ENCODE measurements at places on chromosomes 6 and 20.

DNA sequence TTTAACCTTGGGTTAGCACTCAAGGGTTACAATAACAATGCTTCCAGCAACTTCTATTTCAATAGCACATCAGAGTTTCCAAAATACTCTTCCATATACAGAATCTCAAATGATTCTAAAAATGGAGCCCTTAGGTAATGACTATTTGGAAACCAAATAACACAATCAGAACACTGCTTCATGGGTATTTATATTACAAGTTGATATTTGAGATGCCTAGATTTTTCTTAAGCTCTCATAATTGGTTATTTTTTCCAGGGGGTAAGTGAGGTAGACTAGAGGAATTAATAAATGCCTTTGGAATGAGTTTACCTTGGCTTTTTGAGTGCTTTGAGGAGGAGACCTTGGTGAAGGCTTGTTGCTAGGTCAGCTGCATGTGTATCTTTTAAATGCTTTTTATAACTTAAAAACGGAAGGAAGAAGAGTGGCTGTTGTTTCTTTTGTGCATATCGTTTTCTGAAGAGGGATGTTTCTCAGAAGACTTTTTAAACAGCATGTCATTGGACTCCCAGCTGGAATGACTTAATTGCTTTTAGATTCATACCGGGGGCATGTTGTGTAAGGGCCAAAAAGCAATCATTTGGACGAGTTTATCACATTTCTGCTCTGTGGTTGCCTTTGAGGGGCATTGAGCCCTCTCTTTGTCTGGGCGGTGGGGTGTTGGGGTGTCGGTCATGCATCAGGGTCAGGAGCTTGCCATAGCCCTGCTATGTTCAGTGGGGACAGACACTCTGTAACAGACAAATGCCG, 186.0 kb downstream of the DTNBP1 start:
- no peak for DNase-seq

DNA sequence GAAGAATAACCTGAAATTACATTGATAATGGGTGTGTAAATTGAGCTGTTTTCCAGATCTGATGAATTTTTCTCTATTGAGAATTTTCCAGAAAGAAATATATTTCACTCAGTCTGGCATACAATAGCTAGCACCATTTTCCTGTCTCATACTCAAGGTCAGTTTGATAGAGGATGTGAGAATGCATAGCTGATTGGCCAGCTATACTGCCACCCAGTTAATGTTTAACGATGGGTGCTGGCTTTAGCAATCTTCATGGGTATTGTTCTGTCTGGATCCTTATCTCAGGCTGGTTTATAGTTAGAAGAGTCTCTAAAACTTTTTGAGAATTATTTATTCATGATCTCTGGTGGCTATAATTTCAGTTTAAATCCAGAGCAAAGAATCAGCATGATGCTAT, 147.4 kb downstream of the HDGFL1 start:
- no peak for DNase-seq

DNA sequence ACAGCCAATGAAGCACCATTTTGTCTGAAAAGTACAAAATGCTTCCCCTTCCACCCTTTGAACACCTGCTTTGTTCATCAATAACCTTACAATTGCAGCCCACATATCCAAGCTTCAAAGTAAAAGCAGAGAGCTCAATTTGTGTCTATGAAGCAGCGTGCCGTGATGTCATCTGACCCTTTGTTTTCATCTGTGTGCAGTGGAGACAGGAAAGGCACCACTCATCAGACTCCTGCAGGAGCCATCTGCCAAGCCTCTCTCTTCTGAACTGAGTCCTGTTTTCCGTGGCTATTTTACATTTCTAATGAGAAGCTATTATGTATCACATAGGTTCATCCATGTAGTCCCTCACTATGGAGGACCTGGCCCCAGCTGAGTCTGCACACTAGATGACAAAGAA, 7.5 kb upstream of the LY86 start:
- no peak for DNase-seq

DNA sequence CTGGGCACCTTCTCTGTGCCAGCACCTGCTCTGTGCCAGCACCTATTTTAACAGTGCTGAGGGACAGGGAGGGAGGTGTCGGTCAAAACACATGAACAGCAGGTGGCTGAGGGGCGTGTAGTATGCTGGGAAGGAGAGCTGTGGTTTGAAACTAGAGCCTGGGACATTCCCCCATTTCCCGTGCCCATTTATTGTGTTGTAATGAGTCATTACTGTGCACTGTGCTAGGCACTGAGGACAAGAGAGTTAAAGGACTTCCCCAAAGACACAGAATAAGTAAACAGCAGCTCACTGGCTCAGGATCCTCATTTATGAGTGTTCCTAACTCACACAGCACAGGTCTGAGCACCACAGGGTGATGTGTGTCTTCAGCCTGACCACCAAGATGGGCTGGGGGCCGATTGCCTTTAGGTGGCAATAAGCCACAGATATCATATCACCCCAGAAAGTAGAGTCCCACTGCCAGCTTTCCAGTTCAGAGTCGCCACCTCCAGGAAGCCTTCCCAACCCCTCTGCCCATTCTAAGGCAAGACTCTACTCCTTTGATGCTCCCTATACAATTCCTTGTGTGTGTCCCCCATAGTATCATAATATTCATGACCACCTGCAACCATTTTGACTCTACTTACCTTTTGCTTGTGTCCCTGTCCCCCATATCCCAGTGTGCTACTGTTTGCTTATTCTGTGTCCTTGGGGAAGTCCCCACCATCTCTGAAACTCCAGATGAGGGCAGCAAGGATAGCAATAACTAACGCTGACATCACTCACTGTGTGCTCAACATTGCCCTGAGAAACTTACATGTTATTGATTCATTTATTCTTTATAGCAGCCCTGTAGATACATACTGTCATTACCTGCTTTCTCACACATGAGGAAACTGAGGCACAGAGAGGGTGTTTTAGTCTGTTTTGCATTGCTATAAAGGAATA, 87.3 kb downstream of the TOX2 start:
- no peak for DNase-seq

DNA sequence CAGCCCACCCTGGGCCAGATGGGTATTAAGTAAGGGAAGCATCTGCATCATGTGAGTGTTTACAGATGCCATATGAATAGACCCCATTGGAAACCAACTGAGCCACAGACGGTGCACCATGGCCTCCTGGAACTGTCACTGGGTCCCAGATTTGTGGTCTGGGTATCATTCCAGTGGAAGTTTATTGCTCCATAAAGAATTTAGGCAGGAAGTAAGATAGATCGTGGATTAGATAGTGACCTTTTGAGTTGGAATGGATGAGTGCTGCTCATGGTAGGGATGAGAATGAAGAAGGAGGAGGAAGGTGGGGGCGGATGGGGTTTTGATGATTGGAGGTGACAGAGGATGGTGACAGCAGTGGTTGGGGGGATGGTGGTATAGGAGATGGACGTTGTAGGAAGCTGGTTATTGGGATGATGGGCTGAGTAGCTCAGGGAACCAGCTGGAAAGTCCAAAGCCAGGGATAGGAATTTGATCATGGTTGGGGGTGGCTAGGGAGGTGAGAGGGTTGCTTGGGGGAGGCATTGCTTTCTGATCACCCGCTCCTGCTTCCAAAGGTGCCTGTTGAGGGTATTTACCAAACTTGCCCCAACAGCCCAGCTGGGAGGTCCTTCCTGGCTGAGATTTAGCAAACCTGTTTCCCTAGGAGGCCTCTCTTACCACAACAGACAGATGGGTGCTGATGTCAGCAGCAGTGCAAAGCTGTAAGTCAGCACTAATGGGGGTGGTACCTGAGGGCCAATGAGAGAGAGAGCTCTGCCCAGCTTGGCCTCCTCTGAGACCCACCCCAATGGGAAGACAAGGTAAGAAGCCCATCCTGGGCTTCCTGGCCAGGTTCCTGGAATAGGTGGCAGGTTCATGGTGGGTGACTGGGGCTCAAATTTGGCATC, 78.0 kb downstream of the VEGFA start:
- no peak for DNase-seq

DNA sequence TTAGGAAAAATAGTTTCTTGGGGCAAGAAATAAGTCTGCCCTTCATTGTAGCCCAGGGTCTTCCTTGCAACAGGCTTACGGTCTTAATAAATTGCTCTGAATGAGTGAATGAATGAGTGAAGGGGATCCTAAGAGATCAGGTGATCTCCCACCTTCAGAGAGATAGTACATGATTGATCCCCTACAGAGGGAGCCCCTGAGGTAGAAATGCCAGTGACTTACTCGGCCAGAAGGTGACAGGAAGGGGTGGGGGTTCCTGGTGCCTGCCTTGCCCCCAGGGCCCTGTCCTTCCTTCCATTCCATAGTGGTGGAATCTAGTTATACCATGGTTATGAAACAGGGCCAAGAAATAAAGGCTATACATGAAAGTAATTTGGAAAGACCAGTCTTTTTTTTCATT, 215.3 kb upstream of the SSTR4 start:
- no peak for DNase-seq

GRCh38 chr6:157215717-157216116, 107.6 kb downstream of the TMEM242 start:
- no peak for DNase-seq

DNA sequence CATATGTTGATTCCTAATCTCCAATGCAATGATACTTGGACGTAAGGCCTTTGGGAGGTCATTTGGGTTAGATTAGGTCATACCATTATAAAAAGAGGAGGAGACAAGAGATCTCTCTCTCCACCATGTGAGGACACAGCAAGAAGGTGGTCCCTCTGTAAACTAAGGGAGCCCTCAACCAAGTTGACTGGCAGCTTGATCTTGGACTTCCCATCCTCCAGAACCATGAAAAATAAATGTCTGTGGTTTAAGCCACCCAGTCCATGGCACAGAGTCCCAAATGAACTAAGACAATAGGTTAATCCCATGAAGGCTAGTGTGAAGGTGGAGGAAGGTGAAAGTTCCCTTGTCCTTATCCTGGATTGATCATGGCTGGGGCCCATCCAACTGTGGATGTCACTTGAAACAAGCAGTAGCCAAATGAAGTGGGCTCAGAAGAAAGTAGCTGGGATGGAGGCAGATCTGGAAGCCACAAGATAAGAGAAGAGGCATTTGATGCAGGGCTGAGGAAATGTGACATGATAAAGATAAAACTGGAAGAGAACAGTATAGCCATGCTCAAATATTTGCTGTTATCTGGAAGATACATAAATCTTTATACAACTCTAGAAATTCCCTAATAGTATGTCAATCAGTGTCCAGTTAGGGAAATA, 99.9 kb downstream of the BANF2 start:
- no peak for DNase-seq

GRCh38 chr6:3305216-3305565, 46.4 kb downstream of the PSMG4 start:
- no peak for DNase-seq

GRCh38 chr20:13670160-13670559, 31.4 kb upstream of the TASP1 start:
- DNase-seq = no peak

- no peak for DNase-seq
Observed at GRCh38 chr6:105432797-105433196, 29.9 kb upstream of the PREP start.

GRCh38 chr20:59933296-59933848, at the start of gene SYCP2:
Gene SYCP2 (minus strand): TSS chr20:59933637. CDS start chr20:59922413, 11,224 bp downstream.
- DNase-seq = no peak

GRCh38 chr6:142648036-142648451, 296.9 kb downstream of the HIVEP2 start:
- no peak for DNase-seq

DNA sequence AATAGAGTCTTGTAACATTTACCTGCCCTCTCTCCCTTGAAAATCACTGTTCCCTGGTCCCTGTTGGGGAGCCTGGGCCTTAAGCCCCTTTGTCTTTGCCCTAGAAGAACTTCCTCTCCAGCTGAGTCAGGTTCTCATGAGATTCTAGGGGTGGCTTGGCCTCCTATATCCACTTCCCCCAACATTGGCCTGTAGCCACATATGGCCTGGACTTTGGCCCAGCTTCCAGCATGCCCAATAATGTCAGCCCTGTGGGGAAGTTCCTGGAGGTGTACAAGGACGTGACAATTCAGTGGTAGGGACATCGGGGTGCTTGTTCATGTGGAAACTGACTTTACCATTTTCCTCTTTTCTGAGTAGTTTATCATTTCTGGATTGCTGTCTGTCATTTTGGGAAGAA, 17.2 kb upstream of the MAS1L start:
- DNase-seq = no peak

- DNase-seq = no peak
Observed at GRCh38 chr6:20237677-20238460, 25.6 kb upstream of the MBOAT1 start.

GRCh38 chr20:31984981-31985471, 17.1 kb downstream of the XKR7 start:
- DNase-seq = no peak

- no peak for DNase-seq
Observed at GRCh38 chr6:41343641-41344187, 8.3 kb downstream of the NCR2 start.

GRCh38 chr6:137740091-137740755, 126.8 kb upstream of the TNFAIP3 start:
- DNase-seq = no peak

DNA sequence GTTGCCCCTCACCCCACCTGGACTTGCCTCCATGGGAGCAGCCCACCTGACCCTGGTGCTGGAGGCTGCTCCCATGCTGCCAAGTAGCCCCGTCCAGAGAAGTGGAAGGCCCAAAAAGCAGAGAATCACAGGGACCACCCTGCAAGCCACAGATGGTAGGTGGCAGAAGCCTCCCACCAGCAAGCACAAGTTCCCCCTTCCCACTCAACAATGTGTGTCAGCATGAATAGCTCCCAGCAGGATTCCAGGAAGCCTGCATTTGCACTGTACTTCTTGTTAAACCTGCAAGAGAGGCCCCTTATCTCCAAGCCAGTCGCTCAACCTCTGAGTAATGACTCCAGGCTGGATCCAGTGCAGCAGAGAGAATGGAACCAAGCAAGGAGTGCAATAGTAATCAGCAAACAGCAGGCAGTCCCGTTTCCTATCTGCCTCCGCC, 180.8 kb upstream of the CST7 start:
- no peak for DNase-seq

- DNase-seq = no peak
Observed at GRCh38 chr6:54192993-54193392, 81.8 kb downstream of the MLIP start.

GRCh38 chr6:157518397-157519250, 137.6 kb downstream of the ZDHHC14 start:
- DNase-seq = no peak

Measured in activated naive CD4-positive, alpha-beta T cell (primary cell).